ENCODE measurements at places on chromosomes 16 and 17.

- DNase-seq: no peak
These were observed 244.9 kb downstream of the CA10 start for GRCh38 chr17:51913491-51914205.

DNA sequence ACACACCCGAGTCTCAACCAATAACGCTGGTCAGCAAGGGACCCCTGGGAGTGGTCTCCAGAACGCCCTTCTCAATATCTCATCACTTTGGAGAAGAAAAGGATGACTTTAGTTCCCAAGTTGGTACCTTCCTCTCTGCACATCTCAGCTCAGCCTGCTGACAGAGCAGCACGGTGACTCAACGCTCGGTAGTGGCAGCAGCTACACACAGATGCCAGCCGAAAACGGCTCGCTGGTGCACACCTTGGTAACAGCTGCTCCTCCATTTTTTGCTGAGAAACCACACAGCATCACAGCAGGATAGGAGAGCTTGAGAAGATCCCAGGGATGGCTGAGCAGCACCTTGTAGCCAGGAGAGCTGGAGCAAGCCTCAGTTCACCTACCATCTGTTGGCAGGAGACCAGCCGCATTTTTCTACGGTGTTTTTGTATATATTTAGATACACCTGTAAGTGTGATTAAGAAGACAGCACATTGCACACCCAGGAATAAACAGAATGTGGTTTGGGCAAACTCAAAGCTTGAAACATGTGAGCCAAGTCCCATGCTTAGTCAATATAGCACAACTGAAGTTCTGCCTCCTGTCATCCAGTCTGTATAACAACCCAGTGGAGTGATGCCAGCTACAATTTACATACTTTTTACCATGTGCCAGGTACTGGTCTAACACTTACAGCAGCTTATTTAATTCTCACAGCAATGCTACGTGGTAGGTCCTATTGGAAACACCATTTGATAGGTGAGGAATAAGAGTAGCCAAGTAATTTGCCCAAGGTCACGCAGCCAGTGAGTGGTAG is 83.8 kb upstream of the ERCC4 start:
- DNase-seq: no peak

- DNase-seq: no peak
These were observed 8.2 kb downstream of the SPNS2 start for GRCh38 chr17:4506892-4507291.

- no peak for DNase-seq
These were observed 14.1 kb downstream of the DHRS7B start for GRCh38 chr17:21140911-21141310.

DNA sequence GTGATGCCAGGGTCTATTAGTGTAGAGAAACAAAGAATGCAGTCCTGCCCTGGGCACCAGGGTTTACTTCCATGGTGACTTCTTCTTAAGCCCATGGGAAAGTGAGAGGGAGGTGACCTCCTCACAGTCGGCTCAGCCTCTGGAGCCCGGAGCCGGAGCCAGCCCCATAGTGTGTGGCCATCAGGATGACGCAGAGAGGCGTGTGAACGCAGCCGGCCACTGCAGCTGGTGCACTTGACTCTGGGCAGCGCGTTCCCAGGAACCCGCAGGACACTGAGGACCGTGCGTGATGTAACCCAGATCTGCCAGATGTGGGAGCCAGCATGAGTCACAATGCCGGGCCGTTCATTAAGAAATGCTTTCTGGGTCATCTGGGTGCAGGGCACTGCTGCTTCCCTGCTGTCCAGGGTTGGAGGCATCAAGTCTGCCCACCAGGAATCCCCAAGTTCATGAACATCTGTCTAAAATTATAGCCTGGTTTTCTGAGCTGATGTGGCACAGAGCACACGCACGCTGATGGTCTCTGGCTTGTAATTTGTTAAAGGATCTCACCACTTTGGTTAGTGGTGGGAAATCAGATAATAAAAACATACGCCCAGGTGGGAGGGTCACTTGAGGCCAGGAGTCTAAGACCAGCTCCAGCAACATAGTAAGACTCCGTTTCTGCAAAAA is 114.1 kb downstream of the PITPNC1 start:
- DNase-seq: peak; percentile 70

GRCh38 chr17:65328567-65328966 is 191.4 kb downstream of the RGS9 start:
- DNase-seq: no peak

DNA sequence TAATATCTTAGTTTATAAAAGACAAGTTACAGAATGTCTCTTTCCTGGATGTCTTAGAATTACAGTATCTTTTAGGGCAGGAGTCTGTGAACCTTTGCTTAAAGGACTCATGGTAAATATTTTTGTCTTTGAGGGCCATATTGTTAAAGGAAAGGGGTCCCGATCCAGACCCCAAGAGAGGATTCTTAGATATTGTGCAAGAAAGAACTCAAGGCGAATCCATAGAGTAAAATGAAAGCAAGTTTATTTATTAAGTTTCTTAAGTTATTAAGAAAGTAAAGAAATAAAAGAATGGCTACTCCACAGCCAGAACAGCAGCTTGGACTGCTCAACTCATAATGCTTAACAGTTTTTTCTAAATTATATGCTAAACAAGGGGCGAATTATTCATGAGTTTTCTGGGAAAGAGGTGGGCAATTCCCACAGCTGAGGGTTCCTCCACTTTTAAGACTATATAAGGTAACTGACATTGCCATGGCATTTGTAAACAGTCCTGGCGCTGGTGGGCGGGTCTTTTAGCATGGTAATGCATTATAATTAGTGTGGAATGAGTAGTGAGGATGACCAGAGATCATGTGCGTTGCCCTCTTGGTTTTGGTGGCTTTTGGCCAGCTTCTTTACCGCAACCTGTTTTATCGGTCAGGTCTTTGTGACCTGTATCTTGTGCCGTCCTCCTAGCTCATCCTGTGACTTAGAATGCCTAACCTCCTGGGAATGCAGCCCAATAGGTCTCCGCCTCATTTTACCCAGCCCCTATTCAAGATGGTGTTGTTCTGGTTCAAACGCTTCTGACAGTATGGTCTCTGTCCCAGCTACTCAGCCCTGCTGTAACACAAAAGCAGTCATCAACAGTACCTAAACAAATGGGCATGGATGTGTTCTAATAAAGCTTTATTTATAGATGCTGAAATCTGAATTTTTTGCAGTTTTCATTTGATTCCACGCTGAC is 53.2 kb downstream of the BMERB1 start:
- DNase-seq: no peak

DNA sequence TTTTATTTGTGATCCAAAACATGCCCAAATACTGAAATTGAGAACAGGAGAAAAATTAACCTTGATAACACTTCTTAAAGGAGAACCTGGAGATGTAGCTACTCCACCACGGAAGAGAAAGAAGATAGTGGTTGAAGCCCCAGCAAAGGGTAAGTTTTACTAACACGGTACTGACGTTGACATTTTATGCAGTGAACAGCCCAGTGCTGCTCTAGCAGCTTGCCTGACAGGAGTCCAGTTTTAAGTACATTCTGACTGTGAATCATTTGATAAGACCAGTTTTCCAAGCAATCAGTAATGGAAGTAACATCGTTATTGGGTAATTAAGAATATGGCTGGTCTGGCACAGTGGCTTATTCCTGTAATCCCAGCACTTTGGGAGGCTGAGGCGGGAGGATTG is 6.5 kb downstream of the ORC6 start:
- DNase-seq: no peak

DNA sequence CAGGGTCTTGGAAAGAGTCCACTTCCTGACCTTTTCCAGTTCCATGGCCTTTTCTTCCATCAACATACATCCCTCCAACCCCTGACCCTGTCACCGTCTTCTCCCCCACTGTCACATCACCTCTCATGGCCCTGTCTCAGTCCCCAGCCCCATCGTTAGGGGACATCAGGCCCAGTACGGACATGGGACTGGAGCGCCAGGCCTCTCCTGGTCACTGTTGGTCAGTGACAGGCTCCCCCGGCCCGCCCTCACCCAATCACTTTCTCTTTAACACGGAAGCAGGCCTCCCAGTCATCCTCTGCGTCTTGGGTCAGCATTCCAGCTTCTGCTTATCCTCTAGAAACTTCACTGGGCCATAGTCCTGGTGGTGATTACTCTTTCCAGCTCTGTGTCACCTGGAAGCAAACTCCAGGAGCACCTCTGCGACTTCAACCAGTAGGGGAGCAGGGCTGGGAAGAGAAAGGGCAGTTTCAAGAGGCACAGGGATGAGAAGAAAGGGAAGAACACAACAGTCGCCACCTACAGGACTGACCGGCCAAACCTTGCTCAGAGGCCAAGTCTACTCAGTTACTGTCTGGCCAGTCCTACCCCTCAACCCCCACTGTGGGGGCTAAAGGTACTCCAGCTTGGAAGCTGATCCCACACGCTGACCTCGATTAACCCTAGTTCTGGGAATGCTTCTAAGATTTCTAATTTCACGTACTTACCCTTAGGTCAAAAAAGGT is 15.9 kb upstream of the ICAM2 start:
- no peak for DNase-seq

GRCh38 chr17:70314096-70314495 is 144.8 kb downstream of the KCNJ2 start:
- DNase-seq: no peak

GRCh38 chr16:14548933-14549788 is 80.9 kb downstream of the PARN start:
- DNase-seq: no peak
